ENCODE measurements at places on chromosomes 11 and 22.

GRCh38 chr22:48395201-48395600 lies 1432.5 kb downstream of the BRD1 start:
- DNase-seq = no peak

DNA sequence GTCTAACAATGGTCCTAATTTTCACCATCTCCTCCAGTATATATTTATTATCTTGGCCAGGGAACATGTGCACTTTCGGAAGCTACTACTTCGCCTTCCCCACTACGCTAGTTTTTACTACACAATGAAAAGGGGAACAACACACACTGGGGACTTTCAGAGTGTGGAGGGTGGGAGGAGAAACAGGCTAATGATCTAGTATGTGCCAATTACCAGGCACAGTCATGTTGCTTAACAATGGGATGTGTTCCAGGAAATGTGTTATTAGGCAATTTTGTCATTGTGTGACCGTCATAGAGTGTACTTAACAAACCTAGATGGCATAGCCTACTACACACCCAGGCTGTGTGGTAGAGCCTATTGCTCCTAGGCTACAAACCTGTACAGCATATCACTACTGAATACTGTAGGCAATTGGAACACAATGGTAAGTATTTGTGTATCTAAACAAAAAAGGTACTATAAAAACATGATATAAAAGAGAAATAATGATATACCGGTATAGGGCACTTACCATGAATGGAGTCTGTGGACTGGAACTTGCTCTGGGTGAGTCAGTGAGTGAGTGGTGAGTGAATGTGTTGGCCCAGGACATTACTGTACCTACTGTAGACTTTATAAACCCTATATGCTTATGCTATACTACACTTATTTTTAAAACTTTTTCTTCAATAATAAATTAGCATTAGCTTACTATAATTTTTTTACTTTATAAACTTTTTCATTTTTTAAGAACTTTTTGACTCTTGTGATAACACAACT lies 20.1 kb upstream of the CUL5 start:
- DNase-seq = peak; percentile 83

DNA sequence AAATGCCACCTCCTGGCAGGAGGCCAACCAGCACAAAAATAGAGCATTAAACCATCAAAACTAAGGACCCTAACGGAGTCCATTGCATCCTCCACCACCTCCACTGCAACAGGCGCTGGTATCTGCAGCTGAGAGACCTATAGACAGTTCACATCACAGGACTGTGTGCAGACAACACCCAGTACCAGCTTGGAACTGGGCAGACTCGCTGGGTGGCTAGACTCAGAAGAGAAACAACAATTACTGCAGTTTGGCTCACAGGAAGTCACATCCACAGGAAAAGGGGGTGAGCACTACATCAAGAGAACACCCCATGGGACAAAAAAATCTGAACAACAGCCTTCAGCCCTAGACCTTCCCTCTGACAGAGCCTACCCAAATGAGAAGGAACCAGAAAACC lies 11.6 kb upstream of the TMEM45B start:
- DNase-seq = no peak

GRCh38 chr11:133922078-133922870 lies 34.5 kb downstream of the IGSF9B start:
- DNase-seq = no peak

DNA sequence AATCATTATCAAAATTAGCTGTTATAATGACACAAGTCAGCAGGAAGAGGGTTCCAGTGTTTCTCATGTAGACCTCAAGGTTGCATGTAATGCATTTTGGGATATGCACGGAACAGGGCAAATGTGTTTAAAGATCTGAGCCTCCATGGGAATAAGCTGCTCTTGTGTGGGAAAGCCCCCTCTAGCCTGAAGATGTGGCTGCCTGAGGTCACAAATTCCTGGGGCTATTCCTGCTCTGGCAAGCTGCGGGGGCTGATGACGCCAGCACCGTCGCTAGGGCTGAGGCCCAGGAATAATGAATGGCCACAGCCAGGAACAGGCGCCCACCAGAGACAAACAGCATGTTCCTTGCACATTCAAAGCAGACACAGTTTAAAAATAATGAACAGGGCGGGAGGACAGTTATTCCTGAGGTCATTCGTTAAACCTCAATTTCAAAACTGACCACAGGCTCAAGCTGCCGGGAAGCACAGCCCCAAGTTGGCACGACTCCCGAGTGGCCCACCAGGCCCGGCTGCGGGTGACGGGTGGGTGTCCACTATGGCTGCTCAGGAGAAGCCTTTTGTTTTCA lies 11.7 kb downstream of the OSBPL5 start:
- DNase-seq = peak; percentile 92

DNA sequence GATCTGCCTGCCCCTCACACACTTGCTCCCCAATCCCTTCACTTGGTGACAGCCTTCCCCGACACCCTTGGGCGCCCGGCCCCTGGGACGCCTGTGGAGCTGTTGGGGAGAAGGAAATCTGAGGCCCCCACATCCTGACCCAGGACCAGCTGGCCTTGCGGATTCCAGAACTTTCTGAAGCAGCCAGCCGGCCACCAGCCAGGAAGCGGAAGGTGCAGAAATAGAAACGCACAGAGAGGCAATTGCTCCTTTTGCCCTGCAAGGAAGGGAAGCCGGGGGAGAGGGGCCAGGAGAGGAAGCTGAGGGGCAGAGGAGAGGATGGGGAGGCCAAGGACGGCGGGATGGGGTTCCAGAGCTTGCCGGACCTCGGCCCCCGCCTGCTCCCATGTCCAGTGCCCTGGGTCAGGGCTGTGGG lies 66.7 kb upstream of the LINC01488 start:
- no peak for DNase-seq

DNA sequence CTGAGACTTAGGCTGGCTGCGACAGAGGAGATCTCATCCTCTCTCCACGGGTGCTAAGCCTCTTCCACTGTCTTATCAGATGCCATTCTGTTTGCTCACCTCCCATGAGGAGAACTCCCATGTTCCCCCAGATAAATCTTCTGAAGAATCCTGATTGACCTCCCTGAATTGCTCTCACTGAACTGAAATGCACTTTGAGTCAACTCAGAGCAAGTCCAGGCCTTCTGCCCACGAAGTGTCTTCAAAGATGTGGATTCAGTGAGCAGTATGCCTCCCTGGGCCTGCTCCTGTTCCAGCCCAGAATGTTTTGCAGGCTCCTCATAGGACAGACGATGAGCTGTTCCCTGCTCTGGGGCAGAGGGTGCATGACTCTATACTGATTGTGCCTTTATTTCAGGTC lies 17.4 kb downstream of the TUB start:
- DNase-seq = no peak

DNA sequence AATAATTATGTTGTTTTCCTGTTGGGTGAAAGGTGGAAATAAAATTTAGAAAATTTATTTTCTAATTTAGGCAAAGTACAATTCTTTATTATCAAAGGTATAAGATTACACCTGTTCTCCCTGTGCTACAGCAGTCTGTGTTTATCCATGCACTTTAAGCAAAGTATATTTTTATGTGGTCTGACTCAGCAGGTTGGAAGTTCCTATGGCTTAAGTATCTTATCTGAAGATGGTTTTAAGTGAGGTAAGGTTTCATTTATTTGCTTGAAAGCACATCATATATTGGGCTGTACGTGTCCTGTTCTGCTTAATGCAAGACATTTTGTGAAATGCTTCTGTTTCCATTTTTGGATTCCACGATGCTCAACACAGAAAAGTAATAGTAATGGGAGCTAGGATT lies 14.6 kb downstream of the PPME1 start:
- DNase-seq = no peak

GRCh38 chr22:46626356-46626755 lies 6.2 kb downstream of the GRAMD4 start:
- no peak for DNase-seq

- DNase-seq = no peak
Measured at GRCh38 chr11:90229791-90230190, 6.9 kb upstream of the CHORDC1 start.

GRCh38 chr11:104164028-104164520 lies at the start of gene PDGFD:
TSS of gene PDGFD (minus strand) at chr11:104164147.
- peak; percentile 8 for DNase-seq

GRCh38 chr11:48148749-48149148 lies 67.9 kb upstream of the OR4B1 start:
- no peak for DNase-seq

DNA sequence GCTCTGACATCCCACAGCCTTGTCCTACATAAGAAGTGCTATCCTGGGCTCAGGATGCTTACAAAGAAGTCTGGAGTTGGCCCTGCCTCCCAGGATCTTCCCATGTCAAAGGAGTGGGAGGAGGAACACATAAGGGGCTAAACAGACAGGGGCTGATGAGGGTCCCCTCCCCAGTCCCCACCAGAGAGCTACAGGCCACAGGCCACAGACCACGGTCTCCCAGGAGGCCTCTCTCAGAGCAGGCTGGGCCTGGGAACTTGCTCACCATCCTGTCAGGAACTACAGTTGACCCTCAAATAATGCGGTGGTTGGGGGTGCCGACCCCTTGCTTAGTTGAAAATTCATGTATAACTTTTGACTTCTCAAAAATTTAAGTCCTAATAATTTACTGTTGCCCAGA lies 315.5 kb downstream of the NTM start:
- DNase-seq = no peak

GRCh38 chr22:43537019-43537585 lies 125.3 kb downstream of the MPPED1 start:
- peak; percentile 71 for DNase-seq

- no peak for DNase-seq
Measured at GRCh38 chr11:85423316-85423715, 203.8 kb downstream of the DLG2 start.

All from NB4 (cell line).